ENCODE measurements at places on chromosomes 2 and 18.

- peak; percentile 92 for DNase-seq
These were observed at the start of gene ACTR2 for GRCh38 chr2:65227456-65228262. TSS of gene ACTR2 (plus strand) at chr2:65227831. CDS start at chr2:65227910, 79 bp downstream.

- no peak for DNase-seq
These were observed 118.5 kb downstream of the ASXL3 start for GRCh38 chr18:33696332-33697162.

GRCh38 chr2:174774886-174775285 is 10.6 kb upstream of the CHRNA1 start:
- no peak for DNase-seq

GRCh38 chr2:103529798-103530502 is 768.1 kb downstream of the TMEM182 start:
- no peak for DNase-seq

DNA sequence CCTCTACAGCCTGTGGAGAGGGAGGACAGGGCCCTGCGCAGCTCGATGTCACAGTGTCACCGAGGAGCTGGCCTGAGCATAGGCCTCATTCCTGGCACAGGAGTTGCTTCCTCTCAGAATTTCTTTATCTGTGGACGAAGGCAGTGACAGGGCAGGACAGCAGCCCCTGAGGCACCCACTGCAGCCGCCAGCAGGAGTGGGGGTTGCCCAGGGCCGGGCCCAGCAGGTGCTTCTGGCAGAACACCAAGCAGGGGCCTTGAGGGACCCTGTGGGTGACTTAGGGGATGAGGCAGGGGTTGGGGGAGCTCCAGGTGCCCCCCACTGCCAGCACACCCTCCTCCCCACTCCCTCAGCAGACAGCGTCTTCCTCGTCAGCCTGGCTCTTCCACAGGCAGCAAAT is 290.0 kb downstream of the PHLPP1 start:
- DNase-seq = no peak

DNA sequence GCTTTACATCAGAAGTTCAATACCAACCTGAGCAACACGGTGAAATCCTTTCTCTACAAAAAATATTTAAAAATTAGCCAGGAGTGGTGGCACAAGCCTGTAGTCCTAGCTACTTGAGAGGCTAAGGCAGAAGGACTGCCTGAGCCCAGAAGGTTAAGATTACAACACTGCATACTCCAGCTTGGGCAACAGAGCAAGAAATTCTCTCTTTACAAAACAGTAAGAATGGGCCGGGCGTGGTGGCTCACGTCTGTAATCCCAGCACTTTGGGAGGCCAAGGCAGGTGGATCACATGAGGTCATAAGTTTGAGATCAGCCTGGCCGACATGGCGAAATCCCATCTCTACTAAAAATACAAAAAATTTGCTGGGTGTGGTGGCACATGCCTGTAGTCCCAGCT is 113.2 kb downstream of the USP34 start:
- no peak for DNase-seq

DNA sequence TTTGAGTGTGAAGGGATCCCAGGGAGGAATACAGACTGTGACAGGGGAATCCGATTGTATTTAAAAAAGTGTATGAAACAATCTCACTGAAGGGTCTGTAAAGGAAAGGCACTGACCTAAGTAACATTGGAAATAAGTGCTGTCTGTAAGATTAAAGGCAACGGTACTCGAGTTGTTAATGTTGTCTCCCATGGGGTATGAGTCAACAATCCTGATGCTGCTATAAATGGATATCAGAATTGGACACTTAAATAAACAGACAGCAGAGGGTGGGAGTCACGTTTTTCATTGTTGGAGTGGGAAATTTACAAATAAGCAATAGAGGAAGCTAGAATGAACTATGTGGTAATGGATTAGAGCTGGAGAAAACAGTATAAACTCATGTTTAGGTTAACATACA is 452.4 kb upstream of the RGPD4 start:
- no peak for DNase-seq

DNA sequence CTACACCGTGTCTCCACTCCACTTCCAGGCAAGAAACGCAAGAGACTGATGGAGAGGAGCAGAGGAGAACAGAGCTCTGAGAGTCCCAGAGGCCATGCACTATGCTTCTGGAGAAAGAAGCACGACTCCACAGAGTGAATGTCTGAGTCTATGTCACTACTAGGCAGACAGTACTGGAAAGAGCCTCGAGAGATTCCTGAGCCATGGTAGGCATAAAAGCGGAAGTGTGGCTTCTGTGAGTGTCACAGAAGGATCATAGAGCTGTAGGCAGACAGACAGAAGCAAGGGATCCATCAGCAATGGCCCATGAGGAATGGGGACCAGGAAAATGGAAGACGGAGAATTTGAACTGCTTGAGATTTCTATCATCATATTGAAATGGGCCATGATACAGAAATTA is 542.6 kb downstream of the ZEB2 start:
- no peak for DNase-seq

DNA sequence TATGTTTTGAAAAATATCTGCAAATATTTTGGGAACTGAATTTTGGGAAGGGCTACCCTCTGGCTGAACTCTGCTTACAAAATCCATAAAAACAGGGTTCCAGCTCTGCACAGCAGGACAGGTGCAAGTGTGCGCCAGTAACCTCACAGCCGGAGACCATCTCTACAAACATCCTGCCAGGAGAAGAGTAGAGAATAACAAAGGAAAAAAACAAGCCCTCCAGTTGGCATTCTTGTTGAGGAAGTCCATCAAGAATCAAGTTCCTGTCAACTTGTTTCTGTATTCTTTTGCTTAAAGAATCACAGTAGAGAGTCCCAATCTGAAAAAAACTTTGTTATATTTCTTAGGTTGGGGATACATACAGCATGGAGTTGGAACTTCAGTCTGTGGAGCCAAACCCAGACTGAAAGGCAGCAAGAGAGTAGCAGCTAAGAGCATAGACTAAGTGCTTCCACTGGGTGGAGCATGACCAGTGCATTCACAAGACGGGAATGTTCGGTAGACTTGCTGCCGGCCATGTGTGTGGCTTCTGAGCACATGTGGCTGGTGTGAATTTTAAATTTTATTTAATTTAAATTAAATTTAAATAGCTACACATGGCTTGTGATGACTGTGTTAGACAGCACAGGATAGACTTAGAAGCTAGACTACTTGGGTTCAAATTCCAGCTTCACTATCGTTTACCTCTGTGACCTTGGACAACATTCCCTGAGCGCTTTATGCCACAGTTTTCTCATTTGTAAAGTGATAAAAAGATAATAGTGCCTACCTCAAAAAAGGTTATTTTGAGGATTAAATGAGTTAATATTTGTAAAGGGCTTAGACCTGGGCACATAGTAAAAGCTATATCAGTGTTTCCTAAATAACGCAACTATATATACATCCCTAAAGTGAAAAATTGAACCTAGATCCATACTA is 41.9 kb downstream of the SPTBN1 start:
- no peak for DNase-seq

DNA sequence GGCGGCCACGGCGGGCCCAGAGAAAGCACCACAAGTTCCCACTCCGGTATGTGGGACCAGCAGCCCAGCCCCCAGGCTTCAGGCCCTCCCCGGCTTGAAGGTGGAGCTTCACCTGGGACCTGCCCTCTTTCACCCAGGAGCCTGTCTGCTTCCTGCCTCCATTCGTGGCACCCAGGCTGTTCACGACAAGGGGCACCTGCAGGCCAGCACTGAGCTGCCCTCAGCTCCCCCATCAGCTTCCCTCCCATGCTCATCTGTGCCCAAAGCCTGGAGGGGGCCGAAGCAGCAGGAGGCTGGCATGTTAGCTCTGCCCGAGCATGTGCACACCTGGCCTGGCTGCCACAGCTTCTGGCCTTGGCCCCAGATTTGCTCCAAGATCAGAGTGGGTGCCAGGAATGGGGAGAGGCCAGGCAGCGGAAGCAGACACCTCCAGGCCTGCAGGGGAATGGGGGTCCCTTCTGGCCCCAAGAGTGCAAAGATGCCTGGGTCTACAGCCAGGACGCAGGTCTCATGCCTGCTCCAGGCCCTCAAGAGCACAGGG is 312.4 kb upstream of the SYT4 start:
- no peak for DNase-seq

DNA sequence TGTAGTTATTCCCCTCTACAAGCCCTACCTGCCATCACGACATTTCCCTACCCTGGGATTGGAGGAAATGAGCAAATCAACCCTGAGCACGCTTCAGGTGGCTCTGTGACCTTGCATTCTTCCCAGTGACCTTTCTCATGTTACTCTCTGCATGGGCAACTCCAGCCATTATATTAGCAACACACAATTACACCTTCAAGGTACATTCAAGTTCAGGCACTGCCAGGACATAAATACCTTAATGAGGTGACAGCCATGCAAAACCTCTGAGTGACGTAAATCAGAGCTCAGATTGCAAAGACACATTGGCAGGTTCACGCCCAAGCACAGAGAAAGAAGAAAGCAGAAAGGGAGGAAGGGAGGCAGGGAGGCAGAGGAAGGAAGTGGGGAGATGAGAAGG is 68.7 kb upstream of the ALK start:
- DNase-seq = no peak

- DNase-seq = no peak
These were observed 44.1 kb downstream of the EVA1A start for GRCh38 chr2:75516378-75517360.

- DNase-seq = no peak
These were observed 645.0 kb downstream of the IRS1 start for GRCh38 chr2:226154610-226155009.

GRCh38 chr18:44507729-44508325 is 172.9 kb upstream of the SETBP1 start:
- no peak for DNase-seq

DNA sequence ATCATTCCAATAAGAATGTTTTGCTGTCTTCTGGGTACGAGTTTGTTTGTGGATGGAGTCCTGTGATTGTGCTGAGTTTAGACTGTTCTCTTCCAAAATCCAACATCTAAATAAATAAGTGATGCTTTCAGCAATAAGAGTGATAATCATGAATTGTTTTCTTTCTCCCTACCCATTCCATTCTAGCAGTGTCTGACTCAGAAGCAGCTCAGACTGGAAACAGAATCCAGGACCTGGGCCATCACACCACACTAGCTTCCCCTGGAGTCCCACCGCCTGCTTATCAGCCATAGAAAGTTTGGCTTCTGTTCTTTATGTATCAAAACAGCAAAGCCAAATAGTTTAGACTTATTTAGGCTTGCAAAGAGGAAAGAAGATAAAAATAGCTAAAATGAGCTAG is 76.4 kb upstream of the CNGA3 start:
- DNase-seq = no peak

DNA sequence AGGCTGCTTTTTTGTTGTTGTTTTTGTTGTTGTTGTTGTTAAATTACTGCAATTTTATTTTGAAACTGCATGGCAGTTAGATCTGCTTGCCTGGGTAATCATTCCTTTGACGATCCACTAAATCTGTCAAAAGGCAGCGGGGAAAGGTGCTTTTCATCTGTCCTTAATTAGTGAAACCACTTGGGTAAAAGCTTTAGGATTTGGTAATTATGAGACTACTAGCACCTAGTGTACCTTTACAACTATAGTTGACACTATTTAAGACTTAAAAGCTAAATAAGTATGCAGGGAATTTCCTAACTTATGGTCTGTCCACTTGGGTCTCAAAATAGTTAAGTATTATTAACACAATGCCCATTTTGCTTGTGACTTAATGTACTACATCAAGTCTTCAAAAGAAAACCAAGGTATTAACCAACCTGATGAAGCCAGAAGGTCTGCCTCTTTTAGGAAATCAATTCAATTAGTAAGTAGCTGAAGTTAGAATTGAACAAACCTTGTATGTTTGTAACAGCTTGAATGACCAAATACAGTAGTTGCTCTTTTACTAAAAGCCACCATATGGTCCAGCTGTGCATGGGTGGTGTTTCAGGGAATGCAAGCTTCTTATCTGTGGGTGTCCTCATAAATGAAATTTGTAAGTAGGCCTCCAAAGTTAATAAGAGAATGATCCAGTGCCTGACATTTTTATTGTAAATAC is 44.8 kb downstream of the NAB1 start:
- no peak for DNase-seq

DNA sequence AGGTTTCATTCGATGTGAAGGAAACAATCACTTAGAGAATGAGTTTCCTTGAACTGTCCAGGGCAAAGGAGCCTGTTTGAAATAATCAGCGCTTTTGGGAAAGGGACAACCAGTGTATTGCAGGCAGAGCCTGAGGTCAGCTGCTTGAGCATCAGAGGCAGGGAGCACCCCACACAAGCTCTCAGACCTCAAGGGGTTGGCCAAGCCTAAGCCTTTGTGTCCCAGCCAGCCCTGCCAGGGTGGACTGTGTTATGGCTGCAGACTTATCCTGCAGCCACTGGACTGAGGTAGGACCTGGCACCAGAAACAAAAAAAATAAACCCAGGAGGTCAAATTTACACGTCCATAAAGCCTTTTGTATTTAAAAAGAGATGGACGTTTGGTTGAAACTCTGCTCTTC is 228.3 kb downstream of the SEPTIN10 start:
- DNase-seq = no peak

GRCh38 chr2:169323841-169324240 is 38.5 kb downstream of the LRP2 start:
- DNase-seq = no peak

GRCh38 chr2:18456026-18456425 is 104.4 kb downstream of the RDH14 start:
- DNase-seq = no peak

DNA sequence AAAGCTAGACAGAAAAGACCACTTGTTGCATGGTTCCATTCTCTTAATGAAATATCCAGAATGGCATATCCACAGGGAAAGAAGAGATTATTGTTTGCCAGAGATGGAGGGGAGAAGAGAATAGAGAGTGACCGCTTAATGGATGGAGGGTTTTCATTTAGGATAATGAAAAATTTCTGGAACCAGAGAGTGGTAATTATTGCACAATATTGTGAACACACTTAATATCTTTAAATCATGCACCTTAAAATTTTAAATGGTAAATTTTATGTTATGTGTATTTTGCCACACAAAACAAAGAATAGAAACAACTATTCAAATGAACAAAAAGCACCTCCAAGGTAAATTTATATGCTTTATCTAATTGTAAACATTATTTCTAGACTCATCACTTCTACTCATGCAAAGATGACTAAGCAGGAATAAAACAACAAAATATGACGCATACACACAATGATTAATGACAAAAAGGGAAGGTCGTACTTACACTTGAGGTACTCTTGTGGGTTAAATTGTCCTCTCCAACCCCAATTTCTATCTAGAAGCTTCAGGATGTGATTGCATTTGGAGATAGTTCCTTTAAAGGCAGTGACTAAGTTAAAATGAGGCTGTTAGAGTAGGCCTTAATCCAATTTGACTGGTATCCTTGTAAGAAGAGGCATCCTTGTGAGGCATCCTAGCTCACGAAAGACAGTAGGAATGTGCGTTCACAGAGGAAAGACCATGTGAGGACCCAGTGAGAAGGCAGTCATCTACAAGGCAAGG is 18.7 kb upstream of the DHRS9 start:
- DNase-seq = no peak

DNA sequence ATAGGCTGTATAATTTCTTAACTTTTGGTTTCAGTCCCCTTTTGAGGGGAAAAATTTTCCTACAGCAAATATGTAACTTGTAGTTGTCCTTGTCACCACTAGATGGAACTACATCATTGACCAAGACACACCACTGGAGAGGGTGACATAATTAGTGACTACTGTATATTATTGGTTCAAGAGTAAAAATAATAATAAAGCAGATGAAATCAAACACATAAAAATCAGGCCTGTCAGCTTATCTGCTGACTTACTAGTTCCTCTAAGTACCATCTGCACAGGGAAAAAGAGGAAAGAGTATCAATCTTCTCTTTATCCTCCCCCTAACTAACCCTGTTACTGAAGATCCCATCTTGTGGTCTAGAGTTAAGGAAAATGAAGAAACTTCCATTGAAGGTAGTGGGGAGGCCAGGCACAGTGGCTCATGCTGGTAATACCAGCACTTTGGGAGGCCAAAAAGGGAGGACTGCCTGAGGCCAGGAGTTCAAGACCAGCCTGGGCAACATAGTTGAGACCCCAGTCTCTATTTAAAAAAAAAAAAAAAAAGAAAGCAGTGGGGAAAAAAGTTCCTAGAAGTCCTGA is 29.6 kb upstream of the ENOSF1 start:
- DNase-seq = no peak
